Activated CD4-positive, alpha-beta T cell treated with anti-CD3 and anti-CD28 coated beads, Interleukin-2, amount 10 ng/mL, durations not matched to agents 24 days and 14 days (primary cell): ENCODE measurements at places on chromosomes 3 and 15. TPM values are rescaled to one million over a fixed set of nuclear protein-coding genes. Genes with fewer than 3 reads are reported as not detected.
A peak's percentile ranks its signal among the peaks of the same experiment; 100 is the strongest.

The IQCF5 gene
- total RNA-seq: not detected in 2 replicates

The NLGN1 gene
- not detected in 2 replicates for total RNA-seq

The ETFA gene
- total RNA-seq: 144 and 146 TPM in 2 replicates

The MON1A gene
- total RNA-seq: 15.1 and 16.3 TPM in 2 replicates

The PXYLP1 gene
- 10.7 and 11.7 TPM in 2 replicates for total RNA-seq

The CACNA2D3 gene
- total RNA-seq: not detected in 2 replicates

The KCNAB1 gene
- total RNA-seq: not detected in 2 replicates

The HAUS2 gene
- total RNA-seq: 41.1 and 48.0 TPM in 2 replicates

The GOLGA6L10 gene
- total RNA-seq: 0.76 and 0.96 TPM in 2 replicates

The DOCK3 gene
- total RNA-seq: 1.7 and 1.8 TPM in 2 replicates

The SLC2A2 gene
- total RNA-seq: not detected in 2 replicates

The EPHA6 gene
- not detected in 2 replicates for total RNA-seq

DNA sequence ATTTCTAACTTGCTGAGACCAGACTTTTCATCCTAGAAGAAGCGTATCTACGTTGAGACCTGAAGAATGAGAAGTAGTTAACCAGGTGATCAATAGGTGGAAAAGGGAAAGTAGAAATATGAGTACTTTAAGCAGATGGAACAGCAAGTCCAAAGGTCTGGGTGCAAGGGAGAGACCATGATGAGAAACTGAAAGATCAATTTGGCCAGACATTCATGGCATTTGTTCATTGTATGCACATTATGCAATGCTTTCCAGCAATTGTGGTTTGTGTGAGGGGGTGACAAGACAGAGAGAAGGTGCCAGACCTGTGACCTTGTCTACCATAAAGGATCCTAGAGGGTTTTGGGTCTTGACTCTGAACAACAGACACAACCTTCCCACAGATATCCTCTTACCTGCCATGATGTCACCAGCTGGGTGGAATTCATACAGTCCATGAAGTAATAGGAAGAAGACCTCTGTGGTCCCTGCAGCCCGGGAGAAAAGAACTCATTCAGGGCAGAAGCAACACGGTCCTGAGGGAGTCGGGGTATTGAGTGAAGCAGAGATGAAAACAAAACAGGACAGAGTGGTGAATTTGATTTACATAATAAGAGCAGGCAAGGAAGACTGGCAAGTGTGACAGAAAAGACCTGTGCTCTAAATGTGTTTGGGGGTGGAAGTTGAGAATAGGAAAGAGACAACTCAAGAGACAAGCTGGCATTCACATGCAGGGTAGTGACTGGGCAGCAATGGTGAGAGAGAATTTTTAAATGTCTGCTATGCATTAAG is 63.4 kb upstream of the PSMD6 start:
- no peak for DNase-seq

DNA sequence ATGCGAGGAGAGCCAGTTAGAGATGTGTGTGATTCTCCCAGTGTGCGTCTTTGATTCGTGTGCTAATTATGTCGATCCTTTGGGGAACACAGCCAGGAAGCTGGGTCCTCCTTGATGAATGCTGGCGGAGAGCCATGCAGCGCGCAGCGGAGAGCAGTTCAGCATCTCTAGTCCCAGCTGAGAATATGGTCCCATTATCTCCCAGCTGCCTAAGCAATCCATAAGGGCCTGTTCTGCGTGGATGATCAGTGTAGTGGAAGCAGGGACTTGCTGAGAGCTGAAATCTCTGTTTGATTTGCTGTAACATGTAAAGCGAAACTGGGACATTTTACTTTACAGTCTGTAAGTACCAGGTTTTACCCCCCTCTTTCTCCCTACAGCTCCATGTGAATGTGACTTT is 412.7 kb downstream of the CNTN4 start:
- DNase-seq: no peak

DNA sequence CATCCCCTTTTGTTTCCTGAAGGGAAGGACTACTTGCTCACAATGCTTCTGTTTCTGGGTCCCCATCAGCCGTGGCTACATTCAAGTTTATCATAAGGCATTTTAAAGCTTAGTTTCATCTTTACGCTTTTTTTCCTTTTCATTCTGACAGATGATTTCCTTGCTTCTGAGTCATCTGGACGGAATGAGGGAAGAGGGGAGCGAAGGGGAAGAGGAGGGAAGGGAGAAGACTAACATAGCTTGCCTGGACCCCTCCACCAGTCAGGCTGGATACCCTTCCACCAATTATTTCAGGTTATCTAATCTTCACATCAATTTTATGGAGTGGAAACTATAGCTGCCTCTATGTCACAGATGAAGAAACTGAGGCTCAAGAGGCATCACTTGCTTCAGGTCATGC is 27.6 kb downstream of the FAM3D start:
- DNase-seq: no peak

- peak; percentile 76 for DNase-seq
Measured at GRCh38 chr3:111610612-111611054, 15.5 kb upstream of the ZBED2 start.

- DNase-seq: no peak
Measured at GRCh38 chr15:91694131-91694830, 159.2 kb upstream of the SLCO3A1 start.

GRCh38 chr15:99326235-99326634 is 75.0 kb downstream of the LRRC28 start:
- DNase-seq: no peak

- no peak for DNase-seq
Measured at GRCh38 chr3:49873623-49874022, 3.9 kb upstream of the CAMKV start.

GRCh38 chr15:78985859-78986475 is 41.1 kb upstream of the CTSH start:
- no peak for DNase-seq

GRCh38 chr15:89876396-89877082 is 17.3 kb downstream of the AP3S2 start:
- DNase-seq: no peak

- DNase-seq: no peak
Measured at GRCh38 chr15:81633889-81634288, 259.9 kb upstream of the TMC3 start.

DNA sequence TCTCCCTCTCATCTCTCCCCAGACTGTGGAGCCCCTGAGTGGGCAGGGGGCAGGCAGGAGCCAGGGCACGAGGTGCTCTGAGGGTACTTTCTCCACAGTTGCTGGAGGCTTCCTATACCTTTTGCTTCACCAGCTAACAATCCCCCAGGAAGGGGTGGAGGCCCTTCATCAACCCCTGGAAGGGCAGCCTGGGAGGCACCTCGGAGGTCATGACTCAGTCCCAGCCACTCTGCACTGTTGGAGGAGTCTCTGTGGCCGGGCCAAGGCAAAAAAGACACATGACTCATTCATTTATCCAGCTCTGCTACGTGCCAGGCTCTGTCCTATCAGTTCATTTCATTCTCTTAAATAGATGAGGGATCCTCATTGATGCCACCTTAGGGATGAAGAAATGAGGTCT is 15.6 kb upstream of the KY start:
- DNase-seq: no peak

- no peak for DNase-seq
Measured at GRCh38 chr3:52313188-52313773, 2.8 kb upstream of the DNAH1 start.

GRCh38 chr15:82663186-82663600 is 16.0 kb upstream of the CPEB1 start:
- DNase-seq: peak; percentile 88

- no peak for DNase-seq
Measured at GRCh38 chr3:117348884-117349283, 639.3 kb downstream of the TUSC7 start.

DNA sequence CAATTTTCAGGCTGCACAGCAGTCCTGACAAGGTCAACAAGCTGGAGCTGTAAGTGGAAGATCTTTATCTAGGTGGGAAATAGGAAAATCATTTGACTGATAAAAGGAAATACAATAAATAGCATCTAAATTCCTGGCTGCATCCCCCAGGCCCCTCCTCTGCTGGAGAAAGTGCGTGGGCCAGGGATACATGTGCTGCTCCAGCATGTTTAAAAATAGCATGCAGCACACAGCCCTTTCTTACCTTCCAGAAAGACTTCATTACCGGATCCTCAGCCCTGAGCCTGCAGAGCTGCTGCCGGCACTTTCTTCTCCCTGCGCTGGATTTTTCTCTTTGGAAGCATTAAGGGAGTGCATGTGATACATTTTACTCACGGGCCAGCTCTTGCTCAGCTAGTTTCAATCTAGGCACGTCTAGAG is 77.3 kb downstream of the HMG20A start:
- no peak for DNase-seq

DNA sequence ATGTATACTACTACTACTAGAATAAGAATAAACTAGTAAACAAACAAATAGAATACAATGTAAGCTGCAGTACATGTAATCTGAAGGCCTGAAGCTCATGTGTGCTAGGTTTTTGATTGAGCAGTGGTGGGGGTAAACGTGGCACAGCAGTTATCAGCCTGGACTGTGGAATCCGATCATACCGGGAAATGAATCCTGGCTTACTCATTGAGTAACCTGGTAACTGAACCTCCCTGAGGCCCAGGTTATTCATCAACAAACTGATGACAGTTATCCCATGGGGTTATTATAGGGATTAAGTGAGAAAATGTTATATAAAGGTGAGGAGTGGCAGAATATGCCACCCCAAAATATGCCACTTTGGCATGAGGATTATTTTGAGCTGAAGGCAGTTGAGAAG is 339.1 kb downstream of the FHIT start:
- no peak for DNase-seq

DNA sequence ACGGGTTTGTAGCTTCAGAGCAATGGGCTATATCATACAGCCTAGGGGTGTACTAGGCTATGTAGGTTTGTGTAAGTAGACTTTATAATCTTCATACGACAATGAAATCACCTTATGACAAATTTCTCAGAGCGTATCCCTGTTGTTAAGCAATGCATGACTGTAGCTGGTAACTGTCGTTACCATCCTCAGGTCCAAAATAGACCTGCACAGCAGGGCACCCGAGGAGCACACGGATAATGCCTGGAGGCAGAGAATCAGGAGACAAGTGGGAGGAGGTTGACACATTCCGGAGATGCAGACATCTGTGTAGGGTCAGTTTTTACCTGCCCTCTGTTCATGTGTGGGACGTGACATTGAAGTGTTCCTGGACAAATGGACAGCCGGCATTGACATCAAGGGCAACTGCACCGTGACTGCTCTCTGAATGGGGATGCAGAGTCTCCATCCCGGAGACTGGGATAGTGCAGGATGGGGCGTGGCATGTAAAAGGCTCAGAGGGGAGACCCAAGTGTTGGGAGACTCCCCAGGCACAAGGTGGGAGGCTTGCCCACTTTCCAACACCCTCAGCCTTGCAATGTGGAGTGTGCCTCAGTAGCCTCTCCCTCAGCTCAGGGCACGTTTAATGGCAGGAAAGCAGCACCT is 45.9 kb upstream of the PGPEP1L start:
- DNase-seq: no peak

DNA sequence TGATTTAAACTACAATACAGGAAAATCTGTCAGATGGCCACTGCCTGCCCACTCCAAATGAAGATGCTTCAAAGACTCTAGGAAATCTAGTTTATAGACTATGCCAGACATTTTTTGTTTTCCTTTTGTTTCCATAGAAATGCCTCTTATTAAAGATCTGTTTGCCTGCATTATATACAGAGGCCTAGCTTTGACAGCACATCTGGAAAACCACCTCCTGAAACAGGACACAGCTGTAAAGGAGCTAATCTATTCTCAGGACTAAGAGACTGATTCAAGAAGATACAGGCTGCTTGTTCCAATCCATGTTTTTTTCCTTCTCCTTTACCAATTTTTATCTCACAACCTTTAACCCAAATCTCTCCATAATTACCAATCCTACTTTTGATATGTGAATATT is 75.3 kb upstream of the STRIT1 start:
- peak; percentile 8 for DNase-seq

DNA sequence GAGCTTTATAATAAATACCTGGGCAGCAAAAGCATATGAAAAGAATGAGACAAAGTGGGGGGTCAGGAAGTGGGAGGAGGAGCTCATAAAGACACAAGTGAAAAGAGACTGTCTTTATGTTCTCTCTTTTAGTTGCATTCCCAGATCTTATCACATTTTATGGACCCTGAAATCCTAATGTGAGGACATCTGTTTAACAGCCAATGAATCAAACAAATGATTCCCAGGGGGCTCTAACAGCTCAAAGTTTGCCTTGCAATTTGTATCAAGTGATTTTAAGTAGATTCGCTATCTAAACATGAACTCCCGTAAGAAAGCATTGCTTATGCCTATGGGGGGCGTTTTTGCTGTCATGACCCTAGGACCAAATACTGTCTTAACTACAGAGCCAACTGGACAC is 332.3 kb upstream of the CNTN4 start:
- DNase-seq: no peak

- no peak for DNase-seq
Measured at GRCh38 chr3:74562558-74563269, 51.7 kb downstream of the CNTN3 start.

DNA sequence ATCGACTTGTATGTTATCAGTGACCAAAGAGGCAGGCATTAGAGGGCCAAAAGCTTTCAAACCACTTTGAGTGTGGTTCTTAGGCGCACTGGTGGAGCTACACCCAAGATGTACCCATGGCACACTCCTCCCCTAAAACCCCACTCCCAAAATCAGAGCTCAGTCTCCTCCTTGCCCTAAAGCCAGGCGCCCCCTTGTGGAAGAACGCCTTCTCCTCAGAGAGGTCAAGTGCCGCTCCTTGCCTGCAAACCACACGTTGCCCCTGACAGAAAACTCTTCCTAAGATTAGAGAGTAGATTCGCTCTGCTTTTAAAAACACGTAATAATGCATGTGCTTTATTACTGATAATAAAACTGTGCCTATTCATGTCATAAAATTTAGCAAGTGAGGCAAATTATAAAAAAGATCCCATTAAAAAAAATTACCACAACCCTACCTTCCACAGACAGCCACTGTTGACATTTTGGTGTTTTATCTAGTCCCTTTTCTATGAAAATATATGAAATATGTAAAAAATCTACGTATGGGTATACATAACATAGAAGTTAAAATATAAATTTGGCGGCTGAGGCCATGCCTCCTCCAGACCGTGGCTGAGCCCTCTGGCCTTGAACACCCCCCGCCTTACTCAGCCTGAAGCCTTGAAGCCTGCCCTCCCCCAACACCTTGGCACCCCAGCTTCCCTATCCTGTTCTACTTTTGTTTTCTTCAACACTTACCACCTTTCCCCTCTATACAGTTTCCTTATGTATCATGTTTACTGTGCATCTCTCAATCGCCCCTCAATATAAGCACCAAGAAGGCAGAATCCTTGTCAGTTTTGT is 33.5 kb downstream of the BCL2L10 start:
- DNase-seq: peak; percentile 94

GRCh38 chr15:95497634-95498033 is 832.9 kb upstream of the NR2F2 start:
- DNase-seq: no peak

DNA sequence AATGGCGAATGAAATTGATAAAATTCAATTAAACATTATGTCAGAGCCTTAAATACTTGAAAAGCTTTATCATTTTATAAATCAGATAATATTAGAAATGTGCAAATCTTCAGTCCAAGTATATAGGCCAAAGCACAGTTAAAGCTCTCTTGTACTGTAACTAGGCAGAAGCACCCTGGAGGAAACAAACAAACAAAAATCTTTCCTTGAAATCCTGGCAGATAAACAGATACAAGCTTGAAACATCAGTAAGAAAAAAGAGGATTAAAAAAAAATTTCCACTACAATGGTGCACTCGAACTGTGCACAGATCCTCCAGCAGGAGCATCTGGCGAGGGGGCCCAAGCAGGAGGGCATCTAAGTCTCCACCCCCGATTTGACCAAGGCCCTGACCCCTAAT is 166.6 kb downstream of the PLD1 start:
- DNase-seq: no peak

- DNase-seq: no peak
Measured at GRCh38 chr15:39323706-39324105, 257.2 kb upstream of the THBS1 start.
